ENCODE measurements at places on chromosomes 3 and 15.

DNA sequence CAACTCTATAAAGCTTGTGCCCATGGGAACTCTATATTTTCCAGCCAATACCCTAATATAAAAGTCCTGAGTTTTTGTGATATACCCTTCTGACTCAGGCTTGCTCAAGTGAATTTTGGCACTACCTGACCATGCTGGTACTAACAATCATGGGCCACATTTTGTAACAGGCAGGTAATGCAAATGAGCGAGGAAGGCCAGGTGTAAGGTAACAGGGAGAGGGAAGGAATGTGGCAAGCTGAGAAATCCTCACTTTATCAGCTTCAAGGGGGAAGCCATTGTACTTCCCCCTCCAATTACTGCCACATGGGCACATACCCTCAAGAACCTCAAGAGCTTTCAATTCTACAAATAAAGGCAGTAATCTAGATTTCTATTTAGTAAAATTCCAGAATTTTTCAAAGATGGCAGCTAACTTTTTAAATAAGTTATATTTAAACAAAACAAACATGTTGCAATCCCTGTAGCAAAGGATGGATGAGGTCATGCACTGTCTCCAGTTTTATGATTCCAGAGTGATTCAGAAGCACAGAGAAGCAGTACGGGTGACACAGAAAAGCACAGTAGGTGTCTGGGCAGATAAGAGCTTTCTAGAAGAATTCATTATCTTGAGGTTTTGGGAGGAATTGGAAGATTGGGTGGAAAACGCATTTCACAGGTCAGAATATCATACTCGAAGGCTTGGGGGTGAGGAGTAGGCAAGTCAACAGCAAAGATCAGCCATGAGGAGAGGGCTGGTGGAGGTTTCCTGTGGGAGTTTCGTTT lies 87.6 kb downstream of the FOXP1 start:
- DNase-seq, result no peak

DNA sequence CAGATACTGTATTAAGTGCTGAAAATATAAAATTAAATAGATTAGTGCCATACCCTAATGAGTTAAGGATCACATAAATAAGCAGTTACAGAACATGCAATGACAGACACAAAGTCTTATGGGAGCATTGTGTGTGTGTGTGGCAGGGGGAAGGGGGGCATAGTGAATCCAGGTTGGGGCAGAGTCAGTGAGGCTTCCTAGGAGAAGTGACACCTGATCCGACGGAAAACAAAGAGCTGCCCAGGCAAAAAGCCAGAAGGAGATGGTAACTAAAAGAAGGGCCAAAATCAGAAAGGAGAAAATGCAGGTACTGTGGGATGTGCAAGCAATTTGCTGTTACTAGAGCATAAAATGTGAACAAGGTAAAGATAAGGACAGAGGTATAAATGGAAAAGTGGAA lies 80.1 kb upstream of the CHRM5 start:
- no peak for DNase-seq

- peak; percentile 68 for DNase-seq
Observed at GRCh38 chr15:38068626-38069391, 134.4 kb downstream of the TMCO5A start.

- peak; percentile 90 for DNase-seq
Observed at GRCh38 chr15:90885432-90886290, 1.4 kb downstream of the FES start.

GRCh38 chr3:153624310-153625030 lies 462.4 kb downstream of the RAP2B start:
- DNase-seq, result no peak

GRCh38 chr15:81000144-81000623 lies 539 bp upstream of the TLNRD1 start:
- no peak for DNase-seq

GRCh38 chr15:88792342-88793282 lies 10.6 kb upstream of the ACAN start:
- DNase-seq, result no peak

GRCh38 chr3:100047455-100048141 lies 66.7 kb downstream of the FILIP1L start:
- DNase-seq, result no peak

GRCh38 chr15:78338781-78339180 lies 1.4 kb upstream of the CRABP1 start:
- no peak for DNase-seq

- no peak for DNase-seq
Observed at GRCh38 chr3:115648559-115648958, 25.2 kb downstream of the GAP43 start.

DNA sequence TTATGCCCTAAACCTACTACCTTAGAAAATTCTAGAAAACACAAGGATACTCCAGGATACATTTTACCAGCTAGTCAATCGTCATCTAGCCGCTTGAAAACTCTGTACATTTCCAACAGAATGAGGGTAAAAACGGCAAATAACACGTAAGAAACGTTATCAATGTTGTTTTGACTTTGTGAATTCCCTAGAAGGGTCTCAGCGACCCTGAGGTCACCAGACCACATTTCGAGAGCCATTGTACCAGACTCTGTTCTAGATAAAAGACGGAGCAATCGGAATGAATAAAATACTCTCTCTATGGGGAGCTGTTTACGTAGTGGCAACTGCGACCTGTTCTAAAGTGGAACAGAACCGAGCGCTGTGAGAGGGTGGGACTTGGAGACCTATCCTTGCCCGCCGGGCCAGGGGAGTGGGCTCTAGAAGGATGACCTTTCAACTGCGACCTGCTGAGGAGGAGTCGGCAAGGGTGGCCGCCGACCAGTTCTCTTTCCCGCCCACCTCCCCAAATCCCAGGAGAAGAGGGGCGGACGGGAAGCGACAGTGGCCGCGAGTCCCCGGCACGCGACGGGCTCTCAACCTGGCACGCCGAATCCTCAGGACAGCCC lies 778 bp upstream of the AP4E1 start:
- DNase-seq, result no peak

DNA sequence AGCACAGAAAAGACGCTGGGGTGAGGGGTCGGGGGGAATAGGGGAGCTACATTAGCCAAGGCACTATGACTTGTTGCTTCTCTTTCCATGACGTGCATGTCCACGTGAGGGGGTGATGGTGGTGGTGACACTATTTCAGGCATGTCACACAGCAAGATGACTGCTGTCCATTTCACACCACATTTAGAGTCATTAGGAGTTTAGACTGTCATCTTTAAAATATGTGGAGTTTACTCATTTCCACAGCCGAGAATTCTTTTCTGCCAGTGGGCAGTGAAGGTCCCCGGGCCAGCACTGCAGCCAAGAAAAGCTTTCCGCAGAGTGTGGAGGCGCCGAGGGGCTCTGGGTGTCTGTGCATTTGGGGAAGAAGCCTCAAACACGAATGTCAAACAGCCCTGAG lies 954 bp upstream of the DGKG start:
- DNase-seq, result no peak

DNA sequence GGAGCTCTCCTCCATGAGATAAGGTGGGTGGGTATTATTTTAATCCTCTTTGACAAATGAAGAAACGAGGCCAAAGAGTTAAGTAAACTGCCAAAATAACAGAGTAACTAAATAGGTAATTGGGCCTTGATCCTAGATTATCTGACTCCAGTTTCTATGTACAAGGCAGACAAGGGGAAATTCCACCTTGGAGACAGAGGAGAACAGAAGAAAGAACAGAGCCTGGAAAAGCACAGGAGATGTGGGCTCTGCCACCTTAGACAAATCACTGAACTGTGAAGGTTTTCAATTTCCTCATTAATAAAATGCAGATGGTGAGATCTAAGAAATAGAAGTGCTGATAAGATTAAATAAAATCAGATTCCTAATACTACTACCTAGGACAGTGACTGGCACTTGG lies 310.2 kb upstream of the TLE3 start:
- DNase-seq, result no peak

- DNase-seq, result no peak
Observed at GRCh38 chr3:56339244-56339643, 129.0 kb downstream of the ERC2 start.

DNA sequence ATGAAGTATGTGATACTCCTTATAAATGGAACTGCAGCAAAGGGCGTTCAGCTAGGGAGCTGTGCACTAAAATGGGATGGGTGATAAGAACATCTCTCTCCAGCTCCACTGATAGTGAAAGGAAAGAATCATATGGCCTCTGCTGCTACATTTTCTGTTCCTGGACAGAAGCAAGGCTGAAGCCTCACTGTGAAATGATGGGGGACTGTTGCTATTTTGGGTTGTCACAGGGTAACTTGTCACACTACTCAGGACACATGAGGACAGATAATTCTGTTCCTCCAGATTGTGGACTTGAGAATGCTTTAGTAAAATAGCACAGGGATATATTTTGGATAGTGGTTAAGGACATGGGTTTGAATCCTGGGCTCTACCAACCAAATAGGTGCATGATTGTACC lies 423.6 kb downstream of the FHIT start:
- DNase-seq, result no peak

DNA sequence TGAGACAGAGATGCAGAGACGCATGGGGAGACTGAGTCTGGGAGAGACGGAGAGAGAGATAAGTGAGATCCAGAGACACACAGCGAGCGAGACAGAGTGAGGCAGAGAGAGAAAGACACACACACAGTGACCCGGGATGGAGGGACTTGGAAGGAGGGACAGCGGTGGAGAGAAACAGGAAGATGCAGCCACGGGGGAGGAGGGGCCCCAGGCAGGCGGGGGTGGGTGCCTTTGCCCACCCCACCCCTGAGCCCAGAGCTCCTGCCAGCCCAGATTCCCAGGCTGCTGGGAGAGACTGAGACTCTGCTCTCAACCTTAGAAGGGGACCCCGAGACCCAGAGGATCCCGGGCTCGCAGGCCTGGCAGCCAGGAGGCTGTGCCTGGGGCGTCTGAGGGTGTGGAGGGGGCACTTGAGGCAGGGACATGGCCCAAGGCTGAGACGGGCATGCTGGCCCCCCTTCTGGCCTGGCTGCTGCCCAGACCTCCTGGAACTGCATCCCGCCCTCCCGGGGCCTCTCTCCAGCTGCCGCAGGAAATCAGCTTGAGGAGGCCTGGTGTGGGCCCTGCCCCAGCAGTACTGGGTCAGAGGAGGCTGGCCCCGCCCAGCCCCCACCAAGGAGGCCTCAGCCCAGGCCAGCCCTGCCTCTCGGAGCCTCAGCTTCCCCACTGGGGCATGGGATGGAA lies 18.1 kb downstream of the H1-8 start:
- peak; percentile 91 for DNase-seq

GRCh38 chr3:66259566-66260255 lies 38.9 kb downstream of the SLC25A26 start:
- no peak for DNase-seq

GRCh38 chr3:195139876-195140240 lies 131.1 kb downstream of the XXYLT1 start:
- no peak for DNase-seq

Measured in right forelimb (tissue), 1 donor.